Stimulated activated CD4-positive, alpha-beta T cell treated with anti-CD3 and anti-CD28 coated beads, Interleukin-1b, Interleukin-23, amount 100 ng/mL, for 24 hours (primary cell): ENCODE measurements at places on chromosomes 12 and 14.

DNA sequence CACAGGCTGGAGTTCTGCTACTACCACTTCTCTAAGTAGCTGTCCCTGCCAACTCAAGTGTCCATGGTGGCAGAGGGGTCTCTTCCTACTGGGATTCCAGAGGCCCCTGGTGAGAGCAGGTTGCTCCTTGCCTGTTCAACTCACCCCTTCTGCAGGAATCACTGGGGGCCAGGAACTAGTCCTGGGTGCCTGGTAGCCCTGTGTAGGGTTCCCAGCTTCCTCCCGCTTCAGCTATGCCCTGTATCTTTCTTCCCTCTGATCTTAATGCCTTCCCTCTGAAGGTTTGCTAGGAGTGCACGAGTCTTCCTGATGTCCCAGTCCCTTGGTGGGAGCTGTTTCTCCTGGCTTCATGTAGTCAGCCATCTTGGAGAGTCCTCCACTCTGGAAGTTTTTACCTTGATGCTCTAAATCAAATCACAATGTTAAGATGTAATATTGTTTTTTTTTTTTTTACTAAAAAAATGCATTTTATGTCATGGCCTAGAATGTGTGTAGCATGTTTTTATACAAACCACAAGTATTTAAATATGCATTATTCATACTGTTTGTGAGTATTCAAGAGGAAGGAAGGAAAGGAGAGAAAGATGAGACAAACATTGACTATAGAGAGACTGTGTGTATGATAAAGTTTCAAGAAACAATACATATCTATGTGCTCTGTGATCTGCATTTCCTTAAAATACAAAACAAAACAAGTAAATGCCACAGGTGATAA is 54.7 kb downstream of the FRS2 start:
- DNase-seq: no peak

- DNase-seq: peak; percentile 11
Measured at GRCh38 chr14:52553002-52553670, 500 bp downstream of the GPR137C start.

- no peak for DNase-seq
Measured at GRCh38 chr12:55633151-55633550, 3.5 kb upstream of the OR10P1 start.

GRCh38 chr12:95480230-95480629 is 6.3 kb downstream of the METAP2 start:
- no peak for DNase-seq

GRCh38 chr14:102779574-102780315 is 2.5 kb downstream of the TRAF3 start:
- no peak for DNase-seq

GRCh38 chr14:20732979-20733635 is 12.6 kb upstream of the EDDM3A start:
- no peak for DNase-seq

GRCh38 chr12:48986720-48987291 is 8.7 kb downstream of the WNT1 start:
- DNase-seq: no peak
